Cortex of kidney (tissue), 1 donor: ENCODE measurements at places on chromosomes 1 and 21.

DNA sequence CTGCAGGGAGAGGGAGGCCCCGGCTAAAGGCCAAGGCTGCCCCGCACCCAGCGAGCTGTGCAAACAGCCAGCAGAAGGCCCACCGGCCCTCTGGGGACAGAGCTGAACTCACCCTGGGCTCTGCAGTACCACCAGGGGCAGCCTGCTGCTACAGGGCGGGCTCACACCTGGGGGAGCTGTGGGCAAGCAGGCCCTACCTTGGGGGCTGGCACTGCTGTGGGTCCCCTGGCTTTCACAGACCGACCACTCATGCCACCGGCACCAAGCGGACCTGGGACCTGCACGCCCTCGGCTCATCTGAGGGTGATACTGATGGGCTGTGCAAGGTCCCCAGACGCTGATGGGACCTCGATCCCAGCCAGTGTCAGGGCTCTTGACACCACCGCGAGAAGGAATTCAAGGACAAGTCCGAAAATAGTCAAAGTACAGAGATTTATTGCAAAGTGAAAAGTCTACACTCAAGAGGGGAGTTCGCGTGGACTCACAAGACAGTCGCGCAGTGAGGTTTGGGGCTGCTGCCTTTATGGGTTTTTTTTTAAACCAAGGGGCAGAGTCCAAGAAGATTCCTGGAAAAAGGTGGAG lies 61.0 kb upstream of the ADARB1 start:
- DNase-seq: no peak

GRCh38 chr1:41282679-41283317 lies 40.7 kb upstream of the SCMH1 start:
- DNase-seq: no peak

- DNase-seq: no peak
Measured at GRCh38 chr1:59750328-59751003, 64.3 kb upstream of the HOOK1 start.

GRCh38 chr1:60872426-60873054 lies 209.8 kb upstream of the NFIA start:
- no peak for DNase-seq

GRCh38 chr1:174920093-174920492 lies 79.7 kb upstream of the CACYBP start:
- no peak for DNase-seq

DNA sequence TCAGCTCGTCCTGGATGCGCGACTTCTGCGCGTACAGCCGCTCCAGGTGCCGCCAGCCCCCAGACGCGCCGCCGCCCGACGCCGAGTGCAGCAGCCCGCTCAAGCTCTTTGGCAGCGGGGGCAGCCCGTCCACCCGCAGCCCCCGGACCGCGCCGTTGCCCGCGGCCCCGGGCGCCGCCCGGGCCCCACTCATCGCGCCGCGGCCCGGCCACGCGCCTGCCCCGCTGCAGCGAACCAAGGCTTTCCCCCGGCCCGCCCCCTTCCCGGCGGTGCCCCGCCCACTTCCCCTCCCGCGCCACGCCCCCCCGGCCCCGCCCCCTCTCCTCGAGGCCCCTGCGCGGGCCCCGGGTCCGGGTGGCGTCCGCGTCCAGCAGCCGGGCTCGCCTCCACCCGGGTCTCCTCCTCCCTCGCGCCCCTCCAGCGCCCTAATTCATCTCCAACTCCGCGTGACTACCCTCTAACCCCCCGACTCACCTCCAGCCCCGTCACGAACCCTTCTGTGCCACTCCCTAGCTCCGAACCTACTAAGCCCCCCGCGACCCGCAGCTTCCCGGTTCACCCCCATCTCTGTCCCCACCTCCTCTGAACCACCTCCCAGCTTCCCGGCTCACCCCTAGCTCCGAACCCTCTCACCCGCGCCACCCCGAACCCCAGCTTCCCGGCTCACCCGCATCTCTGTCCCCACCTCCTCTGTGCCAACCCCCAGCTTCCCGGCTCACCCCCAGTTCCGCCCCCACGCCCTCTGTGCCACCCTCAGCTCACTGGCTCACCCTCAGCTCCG lies at the start of gene FAM89A:
Gene FAM89A, minus strand, starts transcription at position 236 of the 781 bp plus-strand sequence. Its CDS starts 43 bp downstream, at position 193.
- DNase-seq: no peak
